Stimulated activated CD8-positive, alpha-beta memory T cell treated with anti-CD3 and anti-CD28 coated beads, Interleukin-7, amount 100 ng/mL, for 4 hours (primary cell): ENCODE measurements at places on chromosomes 4 and X.

DNA sequence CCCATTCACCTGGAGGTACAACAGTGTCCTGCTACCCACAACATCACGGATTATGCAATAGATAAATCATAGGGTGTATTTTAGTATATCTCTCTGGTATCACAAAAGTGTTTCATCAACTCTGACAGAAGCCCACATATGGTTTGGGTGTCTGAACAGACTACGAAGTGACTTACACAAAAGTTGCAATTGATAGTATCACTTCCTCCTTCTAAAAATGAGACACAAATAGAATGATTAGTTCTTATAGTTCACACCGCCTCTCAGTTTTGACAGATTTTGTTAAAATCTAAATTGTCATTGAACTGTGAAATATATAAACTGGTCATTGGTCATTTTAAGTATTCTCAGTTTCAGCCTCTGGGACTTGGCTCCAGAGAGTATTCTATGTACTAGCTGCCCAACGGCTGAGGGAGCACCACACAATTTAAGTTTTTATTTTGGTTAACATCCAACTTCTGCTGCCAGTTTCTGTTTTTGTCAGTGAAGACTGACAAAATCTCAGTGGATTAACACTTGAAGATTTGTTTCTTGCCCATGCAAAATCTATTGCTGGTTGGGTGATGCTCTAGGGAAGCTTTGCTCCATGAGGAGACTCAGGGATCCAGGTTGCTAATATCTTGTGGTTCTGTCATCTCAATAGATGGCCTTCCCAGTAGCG is 113.8 kb upstream of the PUDP start:
- no peak for DNase-seq

- no peak for DNase-seq
These were observed 9.5 kb downstream of the ENOX2 start for GRCh38 chrX:130893356-130894085.

- no peak for DNase-seq
These were observed 899.2 kb downstream of the FAT4 start for GRCh38 chr4:126213996-126214395.

GRCh38 chr4:99144070-99144469 is at the start of gene ADH4:
Gene ADH4, minus strand, starts transcription at chr4:99144297. Its CDS starts 75 bp downstream, at chr4:99144222.
- no peak for DNase-seq

DNA sequence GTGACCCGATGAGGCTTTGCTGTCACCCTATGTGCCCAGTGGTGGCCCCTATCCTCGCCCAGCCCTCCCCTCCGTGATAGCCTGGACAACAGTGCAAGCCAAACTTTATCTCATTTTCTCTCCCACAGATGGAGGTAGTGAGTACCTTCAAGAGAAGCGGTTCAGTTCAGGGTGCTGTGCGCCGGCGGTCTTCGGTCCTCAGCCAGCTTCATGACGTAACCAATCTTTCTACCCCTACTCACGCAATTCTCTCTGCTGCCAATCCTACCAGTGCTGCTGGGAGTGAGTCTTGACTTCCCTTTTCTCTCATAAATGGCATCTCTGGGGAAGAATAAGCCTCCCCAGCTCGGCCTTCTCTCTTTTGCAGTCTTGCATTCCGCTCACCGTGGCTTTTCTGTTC is 29.5 kb downstream of the CCNQ start:
- no peak for DNase-seq

GRCh38 chrX:29315931-29316330 is 728.7 kb downstream of the IL1RAPL1 start:
- DNase-seq: no peak
